ENCODE measurements at places on chromosomes 6 and 20. TPM values are rescaled to one million over a fixed set of nuclear protein-coding genes. Genes with fewer than 3 reads are reported as not detected.

PAK5 gene
- total RNA-seq, result not detected

TSPO2 gene
- total RNA-seq, result not detected

DNA sequence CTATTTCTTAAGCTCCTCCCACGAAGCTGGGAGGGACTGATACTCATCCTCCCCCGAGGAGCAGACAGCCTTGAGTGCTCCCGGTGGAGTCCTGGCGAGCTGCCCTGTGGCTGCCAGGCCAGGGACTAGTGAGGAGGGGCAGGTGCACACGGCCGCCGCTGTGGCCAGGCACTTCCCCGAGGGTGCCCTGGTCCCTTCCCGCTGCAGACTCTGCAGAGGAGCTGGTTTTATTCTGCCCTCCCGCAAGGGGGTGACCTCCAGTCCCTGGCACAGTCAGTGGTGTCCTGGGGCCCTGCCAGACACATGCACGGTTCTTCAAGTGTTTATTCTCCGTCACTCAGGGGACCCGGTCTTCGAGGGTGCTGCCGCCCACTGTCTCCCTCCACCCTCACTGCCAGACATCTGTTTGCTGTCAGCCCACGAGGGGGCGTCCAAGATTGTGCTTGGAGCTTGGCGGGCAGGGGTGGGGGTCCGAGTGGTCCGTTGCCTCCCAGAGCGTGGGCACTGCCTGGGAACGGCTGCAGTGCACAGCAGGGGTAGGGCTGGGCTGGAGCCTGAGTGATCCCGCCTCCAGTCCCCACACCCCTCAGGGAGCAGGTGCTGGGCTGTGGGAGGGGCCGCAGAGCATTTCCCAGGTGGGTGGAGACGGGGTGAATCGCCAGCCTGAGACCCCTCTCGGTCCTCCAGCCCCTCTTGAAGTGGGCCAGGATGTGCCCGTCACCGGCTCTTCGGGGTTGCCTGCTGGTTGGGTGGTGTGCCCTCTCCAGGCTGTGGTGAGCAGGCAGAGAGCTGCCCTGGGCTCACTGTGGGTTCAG is 3.1 kb upstream of the CABLES2 start:
- no peak for DNase-seq

DNA sequence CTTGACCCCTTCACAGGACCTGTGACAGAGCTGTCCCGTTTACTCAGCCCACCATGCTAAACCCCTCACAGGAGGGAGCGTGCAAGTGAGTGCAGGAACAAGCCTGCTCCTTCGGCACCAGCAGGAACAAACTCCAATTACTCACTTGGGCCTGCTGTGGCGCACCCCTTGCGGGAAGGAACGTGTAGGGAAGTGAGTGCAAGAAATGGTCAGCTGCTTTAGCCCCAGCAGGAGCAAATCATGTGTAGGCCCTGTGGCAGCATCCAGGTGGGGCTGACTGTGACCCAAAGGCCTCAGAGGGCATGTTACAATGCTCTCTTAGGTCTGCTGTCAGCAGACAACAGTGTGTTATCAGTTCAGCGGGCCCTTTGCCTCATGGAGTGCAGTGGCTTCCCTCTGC is 574.4 kb downstream of the PRKN start:
- no peak for DNase-seq

GRCh38 chr6:67411036-67411435 is 1224.0 kb upstream of the ADGRB3 start:
- DNase-seq, result no peak

GRCh38 chr6:80210618-80211017 is 104.1 kb downstream of the BCKDHB start:
- DNase-seq, result no peak

GRCh38 chr6:28607990-28608389 is 82.3 kb downstream of the GPX5 start:
- DNase-seq, result no peak

DNA sequence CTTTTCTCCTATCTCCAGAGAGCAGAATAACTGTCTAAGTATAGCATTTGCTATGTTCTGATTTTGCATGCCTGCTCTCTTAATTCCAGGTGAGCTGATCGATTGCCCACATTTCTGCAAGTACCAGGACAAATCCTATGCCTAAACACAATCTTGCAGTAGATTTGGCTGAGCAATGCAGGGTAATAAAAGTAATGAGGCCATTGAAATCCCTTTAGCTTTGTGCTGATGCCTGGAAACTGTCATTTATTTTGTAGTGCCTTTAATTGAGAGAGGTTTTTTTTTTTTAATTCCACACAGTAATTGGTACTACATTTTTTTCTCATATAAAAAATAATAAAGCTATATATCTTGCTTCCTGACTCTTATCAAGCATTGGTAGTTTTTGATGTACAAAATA is 252.3 kb downstream of the NKAIN2 start:
- no peak for DNase-seq

DNA sequence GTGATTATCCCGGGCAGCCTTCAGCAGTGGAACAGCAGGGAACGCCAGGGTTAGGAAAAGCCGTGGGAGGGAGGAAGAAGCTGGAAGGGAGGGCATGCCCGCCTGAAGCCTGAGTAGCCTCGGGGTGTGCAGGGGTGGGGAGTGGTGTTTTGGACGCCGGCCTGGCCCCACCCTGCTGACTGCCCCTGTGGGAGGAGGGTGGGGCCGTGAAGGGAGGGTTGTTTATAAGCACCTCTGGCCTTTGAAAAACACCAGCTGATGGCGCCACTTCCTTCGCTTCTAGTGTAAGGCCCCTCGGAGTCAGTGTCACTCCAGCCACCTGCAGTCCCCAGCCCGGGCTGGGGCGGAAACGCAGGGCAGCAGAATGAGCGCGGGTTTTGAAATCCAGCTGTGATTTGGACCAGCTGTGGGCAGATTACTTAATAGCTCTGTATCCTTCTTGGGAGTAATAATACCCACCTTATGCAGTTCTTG is 52.8 kb upstream of the BMP6 start:
- DNase-seq, result no peak

LY6G6F gene
- not detected for total RNA-seq

GRCh38 chr6:127897484-127897883 is 3.4 kb downstream of the THEMIS start:
- DNase-seq, result no peak

COL19A1 gene
- total RNA-seq, result 0.46 TPM

C6orf118 gene
- not detected for total RNA-seq

WFDC2 gene
- 57.7 TPM for total RNA-seq

RRP36 gene
- 40.1 TPM for total RNA-seq

HLA-DRB5 gene
- 61.3 TPM for total RNA-seq

DNA sequence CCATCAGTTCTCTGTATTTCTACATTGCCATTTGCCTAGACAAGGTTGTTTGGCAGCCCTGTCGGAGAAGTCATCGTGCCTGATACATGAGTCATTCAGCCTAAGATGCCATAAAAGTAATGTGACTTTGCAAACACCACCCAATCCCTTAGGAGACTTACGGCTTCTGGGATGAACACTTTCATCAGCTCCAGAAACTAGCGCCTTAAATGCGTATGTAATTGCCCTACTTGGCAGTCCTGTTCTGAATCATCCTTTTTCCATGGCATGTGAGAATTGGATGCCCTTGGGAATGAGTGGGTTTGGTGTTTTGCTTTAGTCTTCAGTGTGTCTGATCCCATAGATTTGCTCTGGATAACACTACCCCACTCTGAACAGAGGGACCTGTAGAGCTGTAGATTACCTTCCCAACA is 158.5 kb downstream of the SASH1 start:
- peak; percentile 81 for DNase-seq

- peak; percentile 23 for DNase-seq
Measured at GRCh38 chr6:3305831-3306230, 47.1 kb downstream of the PSMG4 start.

GRCh38 chr6:16157492-16157891 is 28.6 kb downstream of the MYLIP start:
- DNase-seq, result no peak

DNA sequence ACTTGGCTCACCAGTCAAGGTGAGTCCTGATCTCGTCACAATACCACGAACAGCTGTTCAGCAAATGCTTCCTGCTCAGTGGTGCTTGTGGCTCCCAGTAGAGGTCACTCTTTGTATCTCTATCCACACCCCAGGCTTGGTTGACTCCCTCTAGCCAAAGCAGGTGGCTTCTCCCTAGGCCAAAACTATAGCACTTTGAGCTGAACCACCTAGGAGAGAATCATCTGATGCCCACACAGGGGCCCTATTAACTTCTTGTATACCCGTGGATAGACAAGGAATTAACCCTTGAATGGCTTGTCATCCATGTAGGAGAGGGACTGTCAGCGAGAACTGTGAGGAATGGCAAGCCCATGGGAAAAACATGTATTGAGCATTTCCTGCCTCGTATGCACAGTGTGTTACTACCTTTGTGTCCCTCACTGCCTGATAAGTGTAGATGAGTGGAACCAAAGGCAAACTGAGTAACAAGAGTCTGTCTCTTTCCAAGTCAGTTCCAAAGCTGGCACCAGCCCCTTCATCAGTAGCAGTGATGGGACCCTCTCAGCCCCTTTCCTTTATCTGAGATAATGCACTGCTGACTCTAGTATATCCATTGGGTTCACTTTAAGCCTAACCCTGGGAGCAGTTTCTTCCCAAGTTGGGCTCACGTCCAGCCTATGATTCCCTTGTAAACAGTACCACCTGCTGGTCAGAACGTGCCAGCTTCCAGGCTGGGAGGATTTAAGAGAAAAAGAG is 42.5 kb downstream of the EIF2S2 start:
- peak; percentile 88 for DNase-seq

MMP24 gene
- total RNA-seq, result 0.52 TPM

SH3BGRL2 gene
- total RNA-seq, result 15.0 TPM

DNA sequence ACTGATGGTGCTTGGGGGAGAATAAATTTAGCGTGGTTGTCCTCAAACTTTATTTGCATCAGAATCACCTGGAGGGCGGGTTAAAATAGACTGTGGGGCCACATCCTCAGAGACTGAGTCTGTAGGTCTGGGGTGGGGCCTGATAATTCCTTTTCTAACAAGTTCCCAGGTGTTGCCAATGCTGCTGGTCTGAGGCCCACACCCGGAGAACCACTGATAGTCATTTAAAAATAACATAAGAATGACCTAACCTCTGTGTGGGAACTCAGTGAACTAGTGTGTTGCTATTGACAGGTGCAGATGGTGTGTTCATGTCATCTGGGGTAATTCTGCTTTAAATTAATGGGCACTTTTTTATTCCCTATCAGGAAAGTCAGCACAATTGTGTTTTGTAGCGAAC is 64.8 kb downstream of the RTN4IP1 start:
- DNase-seq, result no peak

DNA sequence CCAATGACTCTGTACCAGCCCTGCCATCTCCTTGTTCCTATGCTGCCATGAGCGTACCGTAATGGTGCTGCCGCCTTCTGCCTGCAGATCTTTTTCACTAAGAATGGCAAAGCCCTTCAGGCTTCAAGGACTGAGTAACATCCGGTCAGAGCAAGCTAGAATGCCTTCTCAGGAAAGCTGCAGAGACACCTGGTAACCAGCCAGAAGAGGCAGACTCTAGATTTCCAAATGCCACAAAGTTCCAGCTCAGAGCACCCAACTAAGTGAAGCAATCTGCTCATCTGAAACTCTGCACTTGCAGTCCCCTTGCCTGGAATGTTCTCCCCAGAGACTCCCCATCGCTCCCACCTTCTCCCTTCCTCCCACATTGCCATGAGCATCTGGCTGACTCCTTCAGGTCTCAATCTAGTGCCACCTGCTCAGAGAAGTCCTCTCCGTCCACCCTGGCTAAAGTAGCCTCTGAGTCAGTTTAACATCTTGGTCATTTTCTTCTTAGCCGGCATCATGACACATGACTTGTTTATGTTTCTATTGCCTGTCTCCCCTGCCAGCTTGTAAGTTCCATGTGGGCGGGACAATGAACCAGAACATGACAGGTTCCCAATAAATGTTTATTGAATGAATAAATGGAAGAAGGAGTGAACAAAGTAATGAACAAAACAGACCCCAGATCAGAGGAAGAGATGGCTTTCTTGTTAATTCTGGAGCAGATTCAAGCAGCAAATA is 6.9 kb upstream of the OCSTAMP start:
- DNase-seq, result peak; percentile 32

DNA sequence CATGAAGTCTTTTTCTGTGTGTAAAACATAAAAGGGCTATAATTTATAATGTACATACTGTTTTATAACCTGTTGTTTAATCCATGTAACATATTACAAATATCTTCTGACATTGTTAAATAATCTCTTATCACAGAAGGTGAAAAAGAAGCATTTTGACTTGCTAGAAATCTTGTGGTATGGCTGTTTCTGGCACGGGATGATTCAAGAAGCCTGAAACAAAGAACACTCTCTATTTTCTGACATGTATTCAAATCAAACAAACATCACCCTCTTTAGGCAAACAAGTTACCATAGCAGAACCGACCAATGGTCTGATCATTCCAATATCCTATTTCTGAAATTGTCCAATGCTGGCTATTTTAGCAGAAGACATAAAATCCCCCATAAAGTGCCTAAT is 55.4 kb downstream of the HS3ST5 start:
- DNase-seq, result no peak

DNA sequence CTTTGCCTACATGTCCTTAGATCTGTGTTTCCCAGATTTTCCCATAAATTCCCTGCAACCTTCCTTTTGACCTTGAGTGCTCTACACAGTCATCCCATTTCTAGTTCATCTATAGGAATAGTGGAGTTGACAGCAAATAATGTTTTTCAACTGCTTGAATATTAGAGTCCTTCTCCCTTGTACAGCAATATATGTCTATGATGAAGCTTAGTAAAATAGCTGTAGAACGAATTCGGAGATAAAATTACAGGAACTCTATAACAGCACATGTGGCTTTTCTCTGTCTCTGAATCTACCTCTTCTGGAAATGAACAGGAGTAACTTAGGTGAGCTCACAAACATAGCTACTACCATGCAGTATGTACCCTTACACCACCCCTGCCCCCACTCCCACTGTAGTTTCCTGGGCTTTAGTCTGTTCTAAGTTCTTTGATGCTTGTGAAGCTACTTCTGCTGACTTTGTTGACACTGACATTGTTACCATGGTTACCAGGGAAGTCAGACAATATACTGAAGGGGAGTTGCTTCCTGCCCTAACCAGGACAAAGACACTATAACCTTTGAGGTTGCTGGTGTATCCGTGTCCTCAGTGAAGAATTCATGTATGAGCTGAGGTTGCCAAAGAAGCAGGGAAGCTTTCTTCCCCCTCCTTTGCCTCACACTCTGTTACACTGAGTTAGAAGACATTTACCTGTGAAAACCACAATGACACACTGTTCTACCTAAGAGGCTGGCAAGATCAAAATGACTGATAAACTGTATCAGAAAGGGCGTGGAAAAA is 35.8 kb upstream of the SHLD1 start:
- DNase-seq, result no peak

DNA sequence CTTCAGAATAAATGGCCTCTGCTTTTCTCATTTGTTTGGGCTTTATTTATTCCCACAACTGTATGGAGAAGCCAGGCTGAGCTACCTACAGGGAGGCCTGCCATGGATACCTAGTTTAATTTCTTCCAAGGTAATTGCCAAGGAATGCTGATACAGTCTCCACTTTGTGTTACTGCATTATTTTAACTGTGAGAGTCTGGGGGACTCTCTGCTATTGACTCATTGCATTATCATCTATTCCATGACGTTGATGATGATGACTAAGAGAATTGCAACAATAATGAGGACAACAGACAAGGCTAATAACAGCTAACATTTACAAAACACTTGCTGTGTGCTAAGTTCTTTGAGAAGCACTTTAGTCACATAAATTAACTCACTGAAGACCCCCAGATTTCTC is 88.3 kb upstream of the COL21A1 start:
- no peak for DNase-seq

Data from posterior vena cava (tissue), 2 donors.